ENCODE measurements at places on chromosomes 2 and 18.

DNA sequence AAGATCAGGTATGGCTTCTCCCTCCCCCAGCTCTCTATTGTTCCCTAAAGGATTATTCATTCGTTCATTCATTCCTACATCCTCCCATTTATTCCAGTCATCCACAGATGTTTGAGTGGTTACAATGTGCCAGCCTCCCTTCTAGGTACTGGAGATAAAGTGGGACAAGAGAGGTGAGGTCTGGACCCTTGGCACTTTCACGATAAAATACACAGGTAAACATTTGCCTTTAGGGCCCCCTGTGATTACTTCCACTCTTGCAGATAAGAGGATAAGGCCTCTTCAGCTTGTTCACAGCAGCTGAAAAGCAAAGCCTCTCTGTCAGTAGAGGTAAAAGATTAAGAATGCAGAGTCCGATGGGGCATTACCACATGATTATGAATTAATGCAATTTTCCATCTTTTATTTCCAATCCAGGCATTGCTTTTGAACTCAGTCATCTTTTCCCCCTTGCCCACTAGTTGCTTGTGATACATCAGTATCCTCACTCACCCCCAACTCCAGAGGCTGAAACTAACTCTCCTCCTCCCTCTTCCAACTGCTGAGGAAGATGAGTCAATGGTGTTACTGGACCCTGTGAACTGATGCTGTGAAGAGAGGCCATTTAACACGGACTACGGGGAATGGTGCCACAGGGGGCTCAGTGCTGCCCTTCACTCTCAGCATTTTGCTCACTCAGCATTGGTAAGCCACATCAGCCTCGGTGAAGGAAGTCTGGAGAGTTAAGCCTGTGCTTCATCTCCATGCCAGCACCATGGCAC is 1.1 kb upstream of the DPP4 start:
- DNase-seq, result no peak

DNA sequence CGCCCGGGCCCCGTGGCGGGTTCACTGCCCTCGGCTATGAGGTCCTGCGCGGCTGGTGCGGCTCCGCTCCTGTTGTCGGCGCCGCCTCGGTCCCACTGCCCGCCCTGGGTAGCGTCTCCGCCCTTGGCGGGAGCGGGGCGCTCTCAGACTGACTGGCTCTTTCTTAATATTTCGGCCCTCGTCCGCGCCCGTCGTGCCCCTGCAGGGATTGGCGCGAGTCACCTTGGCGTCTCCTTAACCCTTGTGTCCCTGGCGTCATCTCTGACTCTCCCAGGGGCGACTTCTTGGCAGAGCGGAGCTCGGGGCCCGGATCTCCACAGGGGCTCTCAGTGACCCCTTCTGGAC is 1.3 kb downstream of the PTMA start:
- DNase-seq, result no peak

- no peak for DNase-seq
Observed at GRCh38 chr2:45753381-45753780, 101.9 kb downstream of the PRKCE start.

- no peak for DNase-seq
Observed at GRCh38 chr2:45834372-45834771, 182.9 kb downstream of the PRKCE start.

DNA sequence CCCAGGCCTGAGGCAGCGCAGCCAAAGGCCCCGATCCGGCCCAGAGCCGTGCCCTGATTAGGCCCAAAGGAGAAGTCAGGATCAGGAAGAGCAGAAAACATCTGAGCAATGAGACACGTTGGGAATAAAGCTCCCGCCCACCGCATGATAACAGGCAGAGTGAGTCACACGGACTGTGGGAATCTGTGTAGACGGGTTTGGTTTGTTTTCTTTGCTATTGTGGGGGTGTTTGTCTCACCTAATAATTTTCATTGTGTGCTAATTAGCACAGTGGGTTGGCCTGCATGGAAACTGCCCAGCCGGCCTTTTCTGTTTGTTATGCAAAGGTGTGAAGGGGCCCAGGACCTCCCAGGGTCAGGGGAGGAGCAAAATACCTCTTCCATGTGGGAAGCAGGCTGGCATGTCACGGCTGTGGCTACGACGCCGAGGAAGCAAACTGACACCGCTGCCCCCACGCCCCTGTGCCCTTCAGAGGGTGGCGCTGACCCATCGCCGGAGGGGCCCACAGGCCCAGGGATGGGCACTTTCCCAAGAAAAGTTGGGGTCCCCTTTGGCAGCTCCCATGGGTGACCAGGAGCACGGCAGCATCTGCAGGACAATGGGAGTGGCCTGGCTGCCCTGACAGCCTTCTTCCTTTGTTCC is 68.4 kb upstream of the CTDP1 start:
- DNase-seq, result no peak

DNA sequence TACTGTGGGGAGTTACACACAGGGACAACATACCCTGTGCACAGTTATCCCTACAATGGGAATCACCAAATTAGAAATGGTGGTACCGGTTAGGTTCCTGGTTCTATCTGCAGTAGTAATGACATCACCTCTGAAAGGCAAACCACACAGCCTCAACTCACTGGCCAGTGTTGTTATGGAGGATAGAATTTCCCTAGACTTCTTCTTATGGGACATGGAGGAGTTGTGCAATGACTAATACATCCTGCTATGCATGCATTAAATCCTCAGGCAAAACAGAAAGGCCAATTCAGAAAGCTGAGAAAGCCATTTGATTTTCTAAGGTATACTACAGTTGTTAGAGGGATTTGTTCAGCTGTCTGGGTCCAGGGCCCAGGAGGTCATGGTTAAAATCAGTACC is 439.3 kb downstream of the TMX3 start:
- no peak for DNase-seq

DNA sequence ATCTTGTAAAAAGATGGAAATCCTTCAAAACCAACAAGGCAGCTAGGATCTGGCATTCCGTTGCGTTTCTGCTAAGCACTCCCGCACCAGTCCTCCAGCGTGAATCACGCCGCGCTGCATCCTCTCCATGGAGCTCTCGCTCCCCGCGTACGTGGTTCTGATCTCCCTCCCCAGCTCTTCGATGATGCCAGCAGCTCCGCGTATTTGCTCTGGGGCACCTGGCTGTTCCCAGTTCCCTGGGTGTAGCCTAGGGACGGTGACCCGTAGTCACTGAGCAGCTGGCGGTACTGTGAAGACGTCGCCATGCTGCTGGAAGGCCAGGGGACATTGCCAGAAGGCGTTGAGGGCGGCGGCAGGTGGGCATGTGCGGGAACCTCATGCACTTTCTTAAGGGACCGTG is 407.5 kb downstream of the RNF144A start:
- DNase-seq, result no peak

DNA sequence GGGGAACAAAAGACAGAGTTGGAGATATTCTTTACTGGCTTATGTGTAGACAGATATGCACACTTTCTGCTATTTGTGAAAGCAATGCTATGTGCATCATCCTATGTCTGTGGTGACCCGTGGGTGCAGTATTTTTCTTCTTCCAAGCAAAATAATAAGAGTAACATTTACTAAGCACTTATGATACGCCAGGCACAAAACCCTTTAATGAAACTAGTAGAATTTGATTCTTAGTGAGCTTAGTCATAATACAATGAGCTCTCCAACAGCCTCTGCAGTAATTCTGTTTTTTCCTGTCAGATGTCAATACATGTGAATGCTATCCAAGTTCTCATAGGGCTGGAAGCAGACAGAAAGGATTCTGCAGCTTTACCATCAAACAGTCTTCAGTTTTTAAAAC is 130.6 kb downstream of the RAD51AP2 start:
- DNase-seq, result no peak

Measured in SIG-M5 (cell line).